ENCODE measurements at places on chromosomes 2 and 18.
A peak's percentile ranks its signal among the peaks of the same experiment; 100 is the strongest.

- no peak for DNase-seq
Observed at GRCh38 chr2:137729305-137729704, 235.0 kb upstream of the HNMT start.

- DNase-seq = no peak
Observed at GRCh38 chr2:43057742-43058725, 168.4 kb downstream of the ZFP36L2 start.

DNA sequence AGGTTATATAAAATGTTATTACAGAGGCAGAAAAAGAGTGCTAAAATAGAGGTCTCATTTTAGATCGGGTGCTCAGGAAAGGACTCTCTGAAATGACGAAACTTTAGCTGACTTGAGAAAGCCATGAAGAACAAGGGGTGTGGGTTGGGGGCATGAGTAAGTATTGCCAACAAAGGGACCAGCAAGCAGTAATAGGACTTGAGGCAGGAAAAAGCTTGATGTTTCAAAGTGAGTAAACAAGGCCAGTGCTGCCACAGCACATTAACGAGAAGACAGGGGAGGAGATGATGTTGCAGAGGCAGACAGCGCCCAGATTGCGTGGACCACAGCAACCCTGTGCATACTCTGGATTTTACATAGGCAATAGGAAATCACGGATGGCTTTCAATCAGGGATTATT, 318.8 kb downstream of the ZEB2 start:
- DNase-seq = no peak

DNA sequence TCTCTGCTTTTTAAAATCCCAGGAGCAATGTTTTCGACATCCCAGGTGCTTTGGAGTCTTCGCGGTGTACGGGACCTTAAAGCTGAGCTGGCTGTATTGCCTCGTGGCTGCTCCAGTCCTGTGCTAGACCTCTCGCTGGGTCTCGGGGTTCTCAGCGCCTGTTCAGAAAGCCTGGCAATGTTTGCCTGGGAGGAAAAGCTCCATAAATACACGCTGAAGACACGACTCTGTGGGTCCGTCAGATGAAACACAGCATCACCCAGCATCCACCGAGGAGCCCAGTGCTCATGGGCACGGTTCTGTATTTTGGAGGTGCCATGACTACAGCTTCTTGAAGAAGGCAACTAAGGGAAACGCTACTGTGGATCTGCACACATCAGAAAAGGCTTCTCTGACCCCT, 21.6 kb downstream of the MBP start:
- no peak for DNase-seq

DNA sequence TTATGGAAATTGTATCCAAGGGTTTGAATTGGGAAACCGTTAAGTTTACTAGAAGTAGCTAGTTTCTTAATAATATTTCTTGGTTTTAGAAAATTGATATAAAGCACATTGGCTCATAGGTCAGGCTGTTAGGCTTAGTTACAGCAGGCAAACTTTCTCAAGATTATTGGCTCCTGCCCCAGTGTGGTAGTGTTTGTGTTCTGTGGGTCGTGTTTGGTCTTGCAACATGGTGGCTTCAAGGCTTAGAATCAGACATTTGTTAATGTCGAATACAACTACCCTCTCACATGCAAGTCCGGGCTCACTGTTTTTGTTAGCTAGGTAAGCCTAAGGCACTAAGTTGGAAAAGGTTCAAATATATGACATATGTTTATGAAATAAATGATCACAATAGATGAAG, 19.6 kb downstream of the CERS6 start:
- no peak for DNase-seq

DNA sequence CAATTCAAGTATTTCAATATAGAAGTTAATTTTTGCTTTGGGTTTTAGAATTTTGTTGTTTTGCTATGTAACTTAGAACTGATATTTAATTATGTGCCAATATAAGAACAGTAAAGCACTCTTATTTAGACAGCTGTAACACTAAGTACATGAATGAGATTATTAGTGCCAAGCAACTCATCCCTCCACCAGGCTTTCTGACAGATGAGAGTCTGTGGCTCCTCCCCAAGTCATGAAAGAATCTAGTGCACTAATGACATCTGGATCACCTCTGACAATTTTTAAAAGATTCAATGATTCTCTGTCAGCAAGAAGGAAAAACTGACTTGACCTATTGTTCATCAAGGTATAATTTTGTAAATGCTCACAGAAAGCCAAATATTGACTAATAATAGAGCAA, 67.8 kb downstream of the TMEFF2 start:
- DNase-seq = no peak

DNA sequence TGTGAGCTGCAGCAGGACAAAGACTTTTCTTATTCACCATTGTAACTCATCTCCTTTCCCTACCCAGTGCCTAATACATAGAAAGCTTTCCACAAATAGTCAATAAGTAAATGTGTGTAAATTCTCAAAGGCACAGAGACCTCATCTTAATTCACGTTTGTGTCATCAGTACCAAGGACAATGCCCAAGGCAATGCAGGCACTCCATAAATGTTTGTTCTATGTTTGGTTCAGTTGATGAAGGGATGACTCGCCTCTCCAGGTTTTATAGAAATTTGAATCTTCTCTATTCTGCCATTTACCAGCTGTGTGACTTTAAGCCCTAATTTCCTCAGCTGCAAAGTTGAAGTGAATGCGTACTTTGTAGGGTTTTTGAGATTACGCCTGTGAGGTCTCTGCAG, 2.1 kb upstream of the MOGAT1 start:
- DNase-seq = no peak

GRCh38 chr2:47488870-47489584, 86.1 kb downstream of the MSH2 start:
- DNase-seq = no peak

DNA sequence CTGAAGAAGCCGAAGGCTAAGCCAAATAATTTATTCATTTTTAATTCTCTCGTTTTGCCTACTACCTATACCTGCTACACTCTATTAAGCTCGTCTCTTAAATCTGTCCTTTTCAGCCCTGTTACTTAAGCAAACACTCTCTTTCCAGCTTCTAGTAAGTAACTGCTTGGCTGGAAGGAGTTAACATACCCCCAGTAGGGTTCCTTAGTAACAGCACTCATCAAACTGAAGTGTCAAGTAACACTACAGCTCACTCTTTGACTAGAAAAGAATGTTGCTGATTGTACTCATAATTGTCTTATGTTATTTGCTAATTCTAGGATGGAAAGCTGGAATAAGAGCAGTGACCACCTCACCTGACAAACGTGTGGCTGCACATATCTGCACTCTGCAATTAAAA, 120.0 kb upstream of the SCN7A start:
- DNase-seq = no peak

- peak; percentile 30 for DNase-seq
Observed at GRCh38 chr2:219344751-219345430, 12.3 kb upstream of the RESP18 start.

- DNase-seq = no peak
Observed at GRCh38 chr2:1305342-1306013, 107.8 kb upstream of the TPO start.

DNA sequence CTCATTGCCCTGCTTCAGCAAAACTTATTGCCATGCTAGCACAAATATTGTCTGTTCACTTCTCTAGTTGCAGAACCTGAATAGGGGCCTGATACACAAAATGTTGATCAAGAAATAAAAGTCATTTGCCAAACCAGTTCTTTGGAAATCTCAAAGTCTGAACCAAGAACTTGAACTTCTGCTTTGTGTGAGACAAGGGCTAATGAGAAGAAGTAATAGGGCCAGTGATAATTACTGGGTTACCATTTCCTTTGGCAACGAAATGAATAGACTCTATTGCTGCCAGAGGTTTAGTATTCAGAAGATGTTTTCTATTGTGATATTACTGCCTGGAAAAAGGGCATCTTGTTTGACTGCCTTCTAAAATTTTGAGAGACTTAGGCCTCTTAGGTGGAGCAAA, 35.0 kb downstream of the TMEFF2 start:
- no peak for DNase-seq

GRCh38 chr2:30359644-30360167, 87.3 kb upstream of the LCLAT1 start:
- no peak for DNase-seq

DNA sequence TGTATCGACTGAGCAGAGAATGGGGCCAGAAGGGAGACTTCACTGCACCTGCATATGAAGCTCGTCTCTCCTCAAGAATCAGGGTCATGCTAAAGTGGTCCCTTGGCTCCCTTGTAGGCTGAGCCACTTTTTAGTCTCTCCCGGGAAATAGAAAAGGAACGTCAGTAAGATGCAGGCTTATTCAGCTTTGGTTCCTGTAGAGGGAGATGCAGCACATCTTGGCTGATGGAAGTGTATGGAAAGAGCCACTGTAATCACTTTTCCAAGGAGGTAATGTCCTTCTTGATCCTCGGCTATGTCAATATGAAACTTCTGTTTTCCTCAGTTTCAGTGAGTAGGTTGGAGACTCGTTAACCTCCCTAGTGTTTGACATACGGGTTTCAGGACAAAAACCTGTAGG, 235.2 kb downstream of the GCA start:
- DNase-seq = no peak

GRCh38 chr18:59547581-59548182, 149.5 kb downstream of the CCBE1 start:
- no peak for DNase-seq

GRCh38 chr2:127591221-127591923, 54.6 kb upstream of the GPR17 start:
- peak; percentile 78 for DNase-seq

GRCh38 chr2:232896111-232896510, 26.0 kb downstream of the SNORC start:
- no peak for DNase-seq

GRCh38 chr18:25239151-25239550, 112.8 kb downstream of the ZNF521 start:
- DNase-seq = no peak

DNA sequence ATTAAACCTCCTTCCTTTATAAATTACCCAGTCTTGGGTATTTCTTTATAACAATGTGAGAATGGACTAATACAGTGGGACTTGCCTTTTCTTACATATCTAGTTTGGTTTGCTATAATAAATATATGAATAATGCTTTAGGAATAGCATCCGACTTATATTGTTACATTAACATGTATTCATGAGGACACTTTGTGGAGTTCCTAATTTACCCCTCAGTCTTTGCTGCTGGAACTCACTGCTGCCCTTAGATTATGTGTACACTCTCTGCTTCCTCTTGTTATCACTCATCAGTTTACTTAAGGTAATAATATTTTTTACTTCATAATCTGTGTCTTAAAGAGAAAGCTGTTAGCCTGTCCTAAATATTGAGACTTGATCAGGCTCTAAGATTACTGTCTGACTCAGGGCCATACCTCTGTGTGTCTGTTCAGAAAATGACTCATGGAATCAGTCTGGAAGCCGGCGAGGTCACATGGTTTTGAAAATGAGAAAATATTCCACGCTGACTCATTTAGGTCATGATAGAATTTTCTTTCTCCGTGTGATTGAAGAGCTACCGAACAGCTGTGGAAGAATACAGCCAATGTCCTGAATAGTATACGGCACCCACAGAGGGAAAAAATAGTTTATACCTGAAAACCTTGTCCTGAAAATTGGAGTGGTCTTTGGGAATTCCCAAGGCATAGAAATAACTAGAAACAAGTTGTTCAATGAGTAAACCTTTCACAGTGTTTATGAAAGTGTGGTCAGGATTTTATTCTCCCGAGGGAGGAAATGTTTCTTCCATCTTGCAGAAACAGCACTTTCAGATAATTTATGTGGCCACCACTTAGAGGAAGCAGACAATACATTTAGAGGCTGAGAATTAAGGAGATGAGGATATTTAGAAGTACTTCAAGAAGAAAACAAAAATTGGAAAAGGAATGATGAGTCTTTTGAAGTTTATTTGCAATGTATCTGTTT, 156.4 kb downstream of the DSEL start:
- DNase-seq = no peak

DNA sequence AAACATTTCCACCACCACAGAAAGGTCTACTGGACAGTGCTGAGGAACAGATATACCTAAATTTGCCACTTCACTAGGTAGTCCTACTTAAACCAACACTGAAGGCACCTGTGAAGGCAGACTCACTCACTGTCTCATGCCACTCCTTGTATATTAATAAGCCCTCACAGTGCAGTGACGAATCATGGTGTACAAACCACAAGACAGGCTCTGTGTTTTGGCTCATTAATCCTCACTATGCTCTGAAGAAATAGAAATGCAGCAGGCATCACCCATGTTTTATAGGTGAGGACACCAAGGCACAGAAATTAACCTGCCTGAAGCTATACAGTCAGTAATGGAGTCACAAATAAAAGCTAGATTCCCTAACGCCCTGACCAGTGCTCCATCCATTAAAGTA, 44.3 kb downstream of the BARD1 start:
- no peak for DNase-seq

GRCh38 chr18:4640349-4641012, 185.4 kb upstream of the DLGAP1 start:
- DNase-seq = no peak

DNA sequence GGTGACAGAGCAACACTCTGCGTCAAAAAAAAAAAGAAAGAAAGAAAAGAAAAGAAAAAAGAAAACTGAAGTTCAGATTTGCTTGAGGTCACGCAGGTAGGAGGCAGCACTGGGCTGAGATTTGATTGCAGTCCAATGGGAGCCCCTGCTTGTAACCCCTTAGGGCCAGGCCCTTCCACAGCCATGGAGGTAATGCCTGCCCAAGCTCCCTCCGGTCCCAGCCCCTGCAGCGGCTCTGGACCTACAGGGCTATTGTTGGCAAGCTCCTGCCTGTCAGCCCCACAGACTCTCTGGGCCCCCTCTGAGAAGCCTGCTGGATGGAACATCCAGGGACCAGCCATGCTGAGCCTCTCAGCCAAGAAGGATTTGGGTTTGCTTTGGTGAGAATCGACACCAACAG, 12.2 kb downstream of the ZFP36L2 start:
- no peak for DNase-seq

GRCh38 chr2:25301453-25302352, 40.0 kb downstream of the DNMT3A start:
- DNase-seq = no peak

- DNase-seq = no peak
Observed at GRCh38 chr2:183209395-183210028, 85.3 kb downstream of the NUP35 start.

GRCh38 chr2:170598067-170598395, 117.1 kb upstream of the SP5 start:
- DNase-seq = no peak

DNA sequence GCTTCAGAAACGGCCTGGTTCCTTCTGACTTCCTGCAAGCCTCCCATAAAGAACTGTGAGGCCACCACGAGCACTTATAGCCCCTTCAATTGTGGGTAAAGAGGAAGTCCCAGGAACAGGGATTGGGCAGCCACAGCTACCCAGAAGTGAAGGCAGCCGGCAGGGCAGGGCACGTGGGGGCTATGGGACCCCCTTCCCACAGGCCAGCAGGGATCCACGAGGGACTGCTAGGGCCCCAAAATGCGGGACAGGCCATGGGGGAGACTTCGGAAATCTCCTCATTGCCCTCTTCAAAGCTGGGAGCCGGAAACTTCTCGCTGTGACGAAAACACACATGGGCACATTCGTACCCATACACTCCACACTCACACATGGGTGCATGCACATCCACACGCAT, 196.1 kb upstream of the SALL3 start:
- DNase-seq = no peak

- no peak for DNase-seq
Observed at GRCh38 chr18:74739926-74740325, 142.3 kb downstream of the ZNF407 start.

Data from head of caudate nucleus (tissue), 42 donors.